ENCODE measurements at places on chromosomes 2 and 18.

- no peak for DNase-seq
These were observed 12.1 kb downstream of the HS1BP3 start for GRCh38 chr2:20638646-20639430.

DNA sequence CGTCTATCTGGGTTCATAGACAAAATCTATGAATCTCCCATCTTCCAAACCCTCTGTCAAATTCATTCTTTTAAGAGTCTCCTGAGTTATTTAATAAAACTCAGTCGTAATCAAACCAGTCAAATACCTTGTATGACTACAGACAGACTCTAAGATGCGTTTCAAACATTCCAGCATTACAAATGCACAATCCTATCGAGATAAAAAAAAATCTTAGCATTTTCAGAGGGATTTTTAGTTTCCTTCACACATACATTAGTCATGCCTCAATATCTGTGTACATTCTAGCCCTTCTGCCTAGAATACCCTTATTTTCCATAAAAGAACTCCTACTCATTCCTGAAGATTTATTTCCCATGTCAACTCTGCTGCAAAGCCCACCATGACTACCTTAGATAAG, 96.5 kb downstream of the CSRNP3 start:
- no peak for DNase-seq

DNA sequence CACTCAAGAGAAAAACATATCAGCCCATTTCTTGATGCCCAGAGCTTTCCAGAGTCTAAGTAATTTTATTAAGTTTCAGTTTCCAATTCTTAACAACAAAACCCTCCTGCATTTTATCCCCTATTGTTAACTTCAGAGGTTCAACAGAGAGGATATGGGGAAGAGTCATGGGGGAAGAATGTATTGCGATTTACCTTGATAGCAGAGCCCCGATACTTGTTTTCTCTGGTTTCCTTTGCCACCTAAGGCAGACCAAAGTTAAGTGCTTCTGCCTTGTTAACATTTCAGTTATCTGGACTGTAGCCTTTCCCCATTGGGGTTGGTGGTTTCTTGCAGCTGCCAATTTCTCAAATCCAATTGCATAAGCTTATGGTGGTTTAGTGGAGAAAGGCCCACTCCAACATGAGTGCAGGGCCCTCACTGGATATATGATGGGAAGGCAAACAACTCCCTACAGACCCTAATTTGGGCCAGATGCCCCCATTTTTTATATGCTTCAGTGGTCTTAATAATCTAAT, 82.0 kb upstream of the ITGB6 start:
- DNase-seq, result no peak

- no peak for DNase-seq
These were observed 13.5 kb downstream of the CBLN2 start for GRCh38 chr18:72530622-72531021.

DNA sequence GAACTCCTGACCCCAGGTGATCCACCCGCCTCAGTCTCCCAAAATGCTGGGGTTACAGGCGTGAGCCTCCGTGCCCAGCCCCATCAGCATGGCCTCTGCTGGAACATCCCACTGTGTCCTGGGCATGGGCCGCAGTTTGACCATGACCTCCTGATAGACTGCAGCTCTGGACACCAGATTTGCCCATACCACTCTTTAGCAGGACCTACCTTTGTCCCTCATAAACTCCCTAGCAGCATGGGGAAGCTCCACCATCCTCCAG, 92.6 kb downstream of the MYCN start:
- DNase-seq, result no peak
